GM23248 (cell line): ENCODE measurements at places on chromosomes 16 and 17.

GRCh38 chr16:10961231-10961630 is 16.9 kb downstream of the CLEC16A start:
- peak; percentile 97 for DNase-seq

DNA sequence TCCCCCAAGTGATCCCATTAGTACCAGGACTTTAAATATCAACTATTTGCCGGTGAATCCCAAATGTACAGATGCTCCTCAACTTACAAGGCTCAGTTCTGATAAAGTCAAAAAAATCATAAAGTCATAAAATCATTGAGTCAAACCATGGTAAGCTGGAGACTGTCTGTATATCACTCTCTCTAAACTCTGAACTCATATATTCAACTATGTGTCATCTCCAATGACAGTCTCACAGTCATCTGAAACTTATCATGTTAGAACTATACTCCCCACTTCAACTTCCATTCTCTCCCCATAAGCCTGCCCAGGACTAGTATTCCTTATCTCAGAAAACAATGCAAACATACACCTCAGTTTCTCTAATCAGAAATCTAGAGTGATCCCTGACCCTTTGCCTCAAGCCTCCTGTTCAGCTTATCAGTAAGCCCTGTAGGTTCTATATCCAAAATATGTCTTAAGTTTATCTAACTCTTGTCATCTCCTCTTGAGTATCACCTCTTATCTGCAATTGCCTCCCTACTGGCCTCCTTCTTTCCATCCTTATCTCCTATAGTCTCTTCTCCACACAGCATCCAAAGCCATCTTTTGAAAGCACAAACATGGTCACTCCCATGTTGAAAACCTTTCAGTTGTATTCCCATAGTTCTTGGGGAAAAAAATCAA is 55.0 kb downstream of the SSH2 start:
- no peak for DNase-seq

DNA sequence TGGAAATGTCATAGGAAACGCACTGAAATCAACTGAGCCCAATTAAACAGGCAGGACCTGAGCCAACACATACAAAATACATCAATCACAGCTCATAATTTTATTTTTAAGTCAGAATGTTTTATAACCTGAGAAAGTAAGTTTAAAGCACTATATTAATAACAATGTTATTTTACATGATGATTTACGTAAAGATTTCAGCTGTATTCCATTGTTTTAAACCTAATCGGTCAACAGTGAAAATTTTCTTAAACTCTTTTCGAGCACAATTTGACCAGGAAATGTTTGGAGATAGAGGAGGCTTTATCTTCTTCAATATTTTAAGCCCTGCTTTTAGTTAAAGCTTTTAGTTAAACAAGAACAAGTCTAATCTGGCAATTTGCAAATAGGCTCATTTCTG is 201.8 kb upstream of the TOX3 start:
- no peak for DNase-seq

DNA sequence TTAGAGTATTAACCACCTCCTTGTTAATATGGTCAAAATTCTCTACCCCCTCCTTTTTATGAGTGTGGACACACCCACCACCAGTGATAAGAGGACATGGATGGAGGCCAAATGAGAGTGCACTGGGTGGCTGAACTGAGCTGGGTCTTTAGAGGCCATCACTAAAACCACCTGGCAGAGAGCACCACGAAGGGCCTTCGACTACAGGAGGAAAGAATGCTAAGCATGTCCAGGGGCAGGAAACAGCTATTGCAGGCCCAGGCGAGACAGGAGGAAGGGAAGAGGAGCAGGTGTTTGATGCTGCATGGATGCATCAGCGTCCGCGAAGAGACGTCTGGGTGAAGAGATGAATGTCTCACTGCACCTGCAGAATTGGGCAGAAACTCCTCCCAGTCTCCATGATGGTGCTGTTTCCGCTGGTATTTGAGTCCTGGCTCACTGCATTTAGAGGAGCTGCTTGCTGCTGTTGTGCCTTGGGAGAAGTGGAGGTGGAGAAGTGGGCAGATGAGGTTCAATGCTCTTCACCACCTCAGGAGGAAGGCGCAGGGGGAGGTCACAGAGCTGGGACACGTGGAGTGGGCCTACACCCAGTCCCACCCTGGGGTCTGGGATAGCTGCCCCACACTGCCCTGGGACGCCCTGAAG is 33.2 kb downstream of the SPHK1 start:
- no peak for DNase-seq

GRCh38 chr16:52578829-52579498 is 32.0 kb upstream of the TOX3 start:
- no peak for DNase-seq

DNA sequence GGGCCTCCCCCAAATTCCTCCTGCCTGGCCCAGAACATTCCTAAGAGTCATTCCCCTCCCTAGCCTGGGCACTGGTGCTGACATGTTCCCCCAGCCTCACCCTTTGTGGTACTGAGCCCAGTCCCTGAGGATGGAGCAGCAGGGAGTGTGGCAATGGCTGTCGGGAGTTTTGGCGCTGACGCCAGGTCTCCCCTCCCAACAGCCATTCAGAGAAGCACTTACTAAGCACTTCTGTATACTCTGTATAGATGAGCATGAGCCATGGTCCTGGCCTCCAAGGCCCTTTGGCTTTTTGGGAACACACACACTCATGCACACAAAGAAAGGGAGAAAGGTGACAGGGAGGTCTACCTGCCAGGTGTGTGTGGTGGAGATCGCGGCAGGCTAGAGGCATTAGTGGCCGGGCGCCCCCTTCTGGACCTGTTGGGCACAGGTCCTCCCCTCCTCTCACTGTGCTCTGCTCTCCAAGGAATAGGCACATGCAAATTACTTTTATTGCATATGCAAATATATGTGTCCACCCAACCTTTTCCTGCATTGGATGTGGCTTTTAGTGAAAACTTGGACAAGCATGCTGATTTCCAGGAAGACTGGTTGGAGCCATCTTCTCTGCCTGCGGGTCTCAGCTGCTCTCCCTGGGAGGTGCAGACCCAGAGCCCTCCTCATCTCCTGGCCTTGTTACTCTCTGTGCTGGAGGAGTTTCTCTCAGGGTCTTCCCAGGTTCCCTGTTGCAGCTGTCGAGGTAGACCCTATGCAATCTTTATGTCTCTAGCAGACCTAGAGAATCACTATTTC is 17.4 kb upstream of the C17orf107 start:
- peak; percentile 64 for DNase-seq

- no peak for DNase-seq
These were observed 678 bp upstream of the BAIAP2 start for GRCh38 chr17:81034168-81034777.

DNA sequence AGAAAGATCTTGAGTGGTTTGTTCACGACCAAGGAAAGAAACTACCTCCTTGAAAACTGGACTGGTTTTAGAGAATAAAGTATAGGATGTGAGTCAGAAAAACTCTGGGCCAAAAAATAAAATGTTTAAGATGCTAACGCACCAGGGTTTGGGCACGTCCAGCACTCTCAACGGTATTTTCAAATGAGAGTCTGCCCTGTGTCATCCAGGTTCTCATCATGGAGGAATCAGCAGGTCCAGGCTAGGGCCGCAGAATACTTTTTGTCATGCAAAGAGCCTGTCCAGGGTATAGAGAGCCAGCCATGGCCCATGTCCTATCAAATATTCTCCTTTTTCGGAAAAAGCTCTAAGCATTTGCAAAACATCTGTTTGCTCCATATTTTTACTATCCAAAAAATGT is 2.4 kb downstream of the NXN start:
- DNase-seq, result no peak

- no peak for DNase-seq
These were observed 5.4 kb downstream of the VASN start for GRCh38 chr16:4376893-4377572.

DNA sequence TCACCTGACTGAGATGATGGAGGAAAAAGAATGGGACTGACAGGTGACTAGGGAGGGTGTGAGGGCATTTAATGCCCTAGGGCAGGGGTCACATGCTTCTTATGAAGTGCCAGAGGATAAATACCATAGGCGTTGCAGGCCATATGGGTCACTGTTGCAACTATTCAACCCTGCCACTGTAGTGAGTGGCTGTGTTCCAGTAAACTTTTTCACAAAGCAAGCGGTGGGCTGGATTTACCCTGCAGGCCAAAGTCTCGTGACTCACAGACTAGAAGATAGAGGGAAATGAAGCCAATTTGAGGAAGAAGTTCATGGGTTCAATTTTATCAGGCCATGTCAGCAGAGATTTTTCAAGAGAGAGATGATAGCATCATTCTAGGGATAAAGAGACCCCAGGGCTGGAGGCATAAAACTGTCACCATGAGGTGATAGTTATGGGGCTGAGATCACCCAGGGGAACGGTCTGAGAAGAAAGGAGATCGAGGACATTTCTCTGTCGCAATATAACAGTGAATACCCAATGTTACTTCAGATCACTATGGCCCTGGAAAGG is 8.6 kb downstream of the ARHGAP17 start:
- DNase-seq, result peak; percentile 88

DNA sequence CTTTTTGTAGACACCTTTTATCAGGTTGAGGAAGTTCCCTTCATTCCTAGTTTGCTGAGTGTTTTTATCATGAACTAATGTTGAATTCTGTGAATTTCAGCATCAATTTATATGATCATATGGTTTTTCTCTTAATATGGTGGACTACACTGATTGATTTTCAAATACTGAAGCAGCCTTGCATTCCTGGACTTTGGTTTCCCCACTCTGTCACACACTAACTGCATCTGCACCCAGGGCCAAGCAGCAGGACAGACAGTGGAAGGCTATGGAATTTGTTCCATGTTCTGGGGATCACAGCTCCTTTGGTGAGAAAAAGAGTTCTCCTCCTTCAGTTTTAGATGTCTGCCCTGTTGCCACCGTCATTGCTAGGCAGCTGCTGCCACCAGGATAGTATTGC is 7.8 kb downstream of the TERF2 start:
- DNase-seq, result no peak

DNA sequence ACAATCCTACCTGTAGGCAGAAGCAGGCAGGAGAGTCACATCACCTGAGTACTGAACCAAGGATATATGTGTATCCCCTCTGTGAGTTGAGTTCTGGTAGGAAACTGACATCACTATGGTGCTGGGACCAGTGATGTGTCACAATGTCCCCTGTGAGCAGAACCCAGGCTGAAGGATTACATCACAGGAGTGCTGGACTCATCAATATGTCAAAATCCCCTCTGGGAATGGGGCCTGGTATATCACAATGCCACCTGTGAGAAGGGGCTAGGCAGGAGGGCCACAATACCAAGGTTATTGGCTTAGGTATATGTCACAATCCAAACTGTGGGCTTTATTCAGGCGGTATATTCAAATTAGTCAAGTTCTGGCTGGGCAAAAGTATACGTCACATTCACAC is 2098.3 kb downstream of the TP53TG3F start:
- DNase-seq, result no peak

DNA sequence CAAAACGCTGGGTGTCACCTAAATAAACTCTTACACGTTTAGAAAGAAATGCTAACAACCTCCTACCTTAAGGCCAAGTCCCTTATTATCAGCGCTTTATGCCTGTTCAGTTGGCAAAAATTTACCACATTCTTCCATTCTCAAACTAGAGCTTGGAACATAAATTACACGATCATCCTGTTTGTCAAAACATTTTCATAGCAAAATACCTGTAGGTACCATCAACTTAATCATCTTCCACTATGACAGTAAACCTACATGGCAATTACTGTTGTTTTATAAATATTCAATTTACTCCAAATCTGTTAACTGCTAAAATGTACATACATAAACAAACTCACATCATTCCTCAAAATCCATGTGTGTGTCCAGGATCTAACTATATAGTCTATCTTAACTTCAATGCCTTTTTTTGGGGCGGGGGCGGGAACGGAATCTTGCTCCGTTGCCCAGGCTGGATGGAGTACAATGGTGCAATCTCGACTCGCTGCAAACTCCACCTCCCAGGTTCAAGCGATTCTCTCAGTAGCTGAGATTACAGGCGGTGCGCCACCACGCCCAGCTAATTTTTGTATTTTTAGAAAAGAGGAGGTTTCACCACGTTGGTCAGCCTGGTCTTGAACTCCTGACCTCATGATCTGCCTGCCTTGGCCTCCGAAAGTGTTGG is 4.4 kb downstream of the RPL23 start:
- DNase-seq, result no peak

- DNase-seq, result no peak
These were observed 643 bp upstream of the KCNG4 start for GRCh38 chr16:84240455-84240854.

DNA sequence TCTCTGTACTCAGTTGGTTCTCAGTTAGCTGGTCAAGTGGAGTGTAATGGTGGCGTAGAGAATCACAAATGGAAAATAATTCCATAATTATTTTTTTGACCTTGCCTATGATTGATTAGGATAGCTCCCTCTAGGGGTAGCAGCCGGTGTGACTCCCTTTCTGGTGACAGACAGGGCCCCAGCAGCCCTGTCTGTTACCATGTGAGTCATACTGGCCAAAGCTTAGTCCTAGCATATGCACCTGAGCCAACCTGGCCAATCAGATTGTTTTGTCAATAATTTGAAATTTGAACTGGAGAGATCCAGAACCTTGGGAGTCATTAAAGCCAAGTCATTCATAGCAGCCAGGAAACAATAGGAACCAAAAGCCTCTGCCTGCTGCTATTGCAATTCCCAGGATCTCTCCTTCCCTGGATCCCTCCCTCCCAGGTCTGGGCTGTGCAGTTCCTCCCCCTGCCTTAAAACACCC is 5.6 kb downstream of the PNPO start:
- DNase-seq, result peak; percentile 84

DNA sequence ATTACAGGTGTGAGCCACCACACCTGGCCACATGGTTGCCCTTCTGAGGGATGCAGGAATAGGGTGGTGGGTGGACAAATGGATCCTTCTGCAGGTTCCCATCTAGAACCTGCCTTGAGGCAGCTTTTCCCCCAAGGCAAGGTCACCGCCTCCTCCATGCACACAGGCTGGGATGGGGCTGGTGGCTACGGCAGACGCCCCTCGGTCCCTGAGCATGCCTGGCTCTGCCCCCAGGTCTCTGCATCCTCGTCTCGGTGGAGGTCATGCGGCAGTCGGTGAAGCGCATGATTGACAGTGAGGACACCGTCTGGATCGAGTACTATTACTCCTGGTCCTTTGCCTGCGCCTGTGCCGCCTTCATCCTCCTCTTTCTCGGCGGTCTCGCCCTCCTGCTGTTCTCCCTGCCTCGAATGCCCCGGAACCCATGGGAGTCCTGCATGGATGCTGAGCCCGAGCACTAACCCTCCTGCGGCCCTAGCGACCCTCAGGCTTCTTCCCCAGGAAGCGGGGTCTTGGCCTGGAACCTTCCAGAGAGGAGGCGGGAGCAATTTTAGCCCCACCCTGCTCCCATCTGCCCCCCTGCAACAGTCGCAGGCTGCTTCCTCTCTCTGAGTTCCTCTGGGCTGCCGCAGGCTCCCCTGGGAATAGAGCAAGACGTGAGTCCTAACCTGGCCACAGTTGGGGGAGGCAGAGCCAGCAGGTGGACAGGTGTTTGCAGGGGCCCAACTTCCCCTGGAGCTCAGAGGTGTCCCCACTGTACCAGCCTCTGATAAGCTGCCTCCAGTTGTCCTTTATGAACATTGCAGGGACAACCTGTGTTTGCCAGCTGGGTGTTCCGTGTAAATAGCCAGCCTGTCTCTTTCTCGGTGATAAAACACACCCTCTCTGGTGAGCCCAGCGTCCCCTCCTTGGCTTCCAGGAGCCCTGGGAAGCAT is 11.7 kb downstream of the CACNG1 start:
- DNase-seq, result no peak

- DNase-seq, result no peak
These were observed 2.0 kb downstream of the GRIN2A start for GRCh38 chr16:10180042-10180770.

GRCh38 chr16:17101646-17102045 is 369.1 kb downstream of the XYLT1 start:
- DNase-seq, result peak; percentile 16

- peak; percentile 59 for DNase-seq
These were observed 44.8 kb upstream of the NFAT5 start for GRCh38 chr16:69520800-69521602.
